WERI-Rb-1 (cell line): ENCODE measurements at places on chromosomes 16 and 17.
A peak's percentile ranks its signal among the peaks of the same experiment; 100 is the strongest.

- no peak for DNase-seq
These were observed 388.5 kb downstream of the SEC14L1 start for GRCh38 chr17:77529328-77529650.

GRCh38 chr17:41871789-41872188 is 6.6 kb upstream of the KLHL11 start:
- DNase-seq = no peak

DNA sequence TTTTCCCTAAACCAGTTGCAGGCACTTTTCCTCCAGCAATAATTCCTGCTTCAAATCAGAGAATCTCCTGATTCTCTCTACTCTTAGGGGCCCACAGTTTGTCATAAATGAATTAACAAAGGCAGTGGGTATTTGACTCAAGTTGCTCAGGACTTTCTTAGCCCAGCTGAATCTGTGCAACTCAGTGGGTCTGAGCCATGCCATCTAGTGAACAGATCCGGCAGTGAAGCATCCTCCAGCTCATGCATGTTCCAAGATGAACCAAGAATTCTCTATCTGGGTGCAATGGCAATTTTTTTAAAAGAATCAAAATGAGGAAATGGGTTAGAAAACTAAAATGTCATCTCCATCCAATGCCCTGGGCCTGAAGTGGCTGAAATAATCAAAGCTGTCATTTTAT is 575.2 kb upstream of the CDH11 start:
- DNase-seq = no peak

- DNase-seq = no peak
These were observed 97.4 kb upstream of the C17orf78 start for GRCh38 chr17:37278247-37278894.

- no peak for DNase-seq
These were observed 154.6 kb downstream of the COPRS start for GRCh38 chr17:31704483-31704882.

DNA sequence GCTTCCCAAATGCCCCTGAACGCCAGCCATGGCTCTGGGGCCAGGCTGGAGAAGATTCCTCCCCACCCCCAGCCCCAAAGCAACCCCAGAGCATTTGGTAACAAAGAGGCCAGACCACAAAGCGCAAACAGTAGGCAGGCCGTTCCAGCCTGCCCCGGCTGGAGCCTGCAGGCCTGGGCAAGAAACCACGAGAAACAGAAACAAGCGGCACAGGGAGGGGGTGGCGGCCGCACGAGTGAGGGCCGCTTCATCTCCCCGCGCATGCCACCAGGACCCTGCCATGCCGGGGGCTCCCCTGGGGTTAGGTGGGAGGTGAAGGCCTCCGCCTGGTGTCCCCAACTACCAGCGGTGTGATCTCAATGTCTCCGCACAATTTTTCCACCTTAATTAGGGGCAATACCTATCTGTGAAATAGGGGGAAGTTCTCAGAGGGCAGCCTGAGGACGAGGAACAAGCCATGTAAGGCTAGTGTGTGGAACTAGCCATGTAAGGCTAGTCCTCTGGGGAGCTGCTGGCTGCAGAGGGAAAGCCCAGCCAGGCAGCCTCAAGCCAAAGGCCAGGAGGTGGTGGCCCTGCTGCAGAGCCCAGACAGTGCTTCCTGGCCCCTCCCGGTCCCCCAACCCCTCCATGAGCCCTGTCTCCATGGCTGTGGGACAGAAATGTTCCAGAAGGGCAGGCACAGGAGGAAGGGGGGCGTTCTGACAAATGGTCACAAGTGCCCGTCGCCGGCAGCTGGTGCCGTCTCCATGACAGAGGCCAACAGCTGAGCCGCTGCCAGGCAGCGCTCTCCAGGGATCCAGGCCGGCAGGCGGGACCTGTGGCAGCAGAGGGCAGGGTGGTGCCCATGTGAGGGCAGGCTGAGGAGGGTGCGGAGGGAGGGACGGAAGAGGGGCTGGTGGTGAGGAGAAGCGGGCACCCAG is 14.5 kb upstream of the MTSS2 start:
- DNase-seq = no peak

DNA sequence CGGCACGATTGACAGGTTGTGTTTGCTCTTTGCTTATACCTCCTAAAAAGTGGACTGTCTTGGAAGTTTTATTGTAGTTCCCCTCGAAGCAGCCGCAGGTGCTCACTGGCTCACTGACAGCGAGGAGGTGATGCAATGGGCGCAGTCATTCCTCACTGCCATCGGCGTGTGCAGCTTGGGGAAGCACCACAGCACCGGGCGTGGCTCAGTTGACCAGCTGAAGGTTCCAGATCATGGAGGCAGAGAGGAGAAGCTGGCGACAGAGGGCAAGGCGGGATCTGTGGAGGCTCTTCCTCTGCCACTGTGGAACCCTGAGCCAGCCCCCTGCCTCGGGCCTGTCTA is 72.1 kb upstream of the TNRC6C start:
- no peak for DNase-seq

GRCh38 chr17:72460711-72461110 is 339.9 kb downstream of the SOX9 start:
- DNase-seq = no peak

DNA sequence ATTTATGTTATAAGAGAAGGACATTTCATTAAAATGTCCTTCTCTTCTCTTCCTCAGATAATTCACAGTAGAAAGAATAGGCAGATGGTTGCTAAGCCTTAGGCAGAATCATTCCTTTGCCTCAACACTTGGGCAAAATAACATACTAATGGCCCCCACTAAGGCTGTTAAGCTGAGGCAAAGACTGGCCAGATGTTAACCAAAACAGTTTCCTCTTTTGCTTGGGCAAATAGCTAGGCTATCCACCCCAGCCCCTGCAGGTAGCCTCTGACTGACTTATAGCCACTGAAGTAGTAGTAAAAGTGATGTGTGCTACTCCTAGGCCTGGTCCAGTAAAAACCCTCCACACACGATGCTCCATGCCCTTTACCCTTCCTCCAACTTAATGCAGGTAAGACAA is 55.2 kb downstream of the SPAG9 start:
- DNase-seq = no peak

DNA sequence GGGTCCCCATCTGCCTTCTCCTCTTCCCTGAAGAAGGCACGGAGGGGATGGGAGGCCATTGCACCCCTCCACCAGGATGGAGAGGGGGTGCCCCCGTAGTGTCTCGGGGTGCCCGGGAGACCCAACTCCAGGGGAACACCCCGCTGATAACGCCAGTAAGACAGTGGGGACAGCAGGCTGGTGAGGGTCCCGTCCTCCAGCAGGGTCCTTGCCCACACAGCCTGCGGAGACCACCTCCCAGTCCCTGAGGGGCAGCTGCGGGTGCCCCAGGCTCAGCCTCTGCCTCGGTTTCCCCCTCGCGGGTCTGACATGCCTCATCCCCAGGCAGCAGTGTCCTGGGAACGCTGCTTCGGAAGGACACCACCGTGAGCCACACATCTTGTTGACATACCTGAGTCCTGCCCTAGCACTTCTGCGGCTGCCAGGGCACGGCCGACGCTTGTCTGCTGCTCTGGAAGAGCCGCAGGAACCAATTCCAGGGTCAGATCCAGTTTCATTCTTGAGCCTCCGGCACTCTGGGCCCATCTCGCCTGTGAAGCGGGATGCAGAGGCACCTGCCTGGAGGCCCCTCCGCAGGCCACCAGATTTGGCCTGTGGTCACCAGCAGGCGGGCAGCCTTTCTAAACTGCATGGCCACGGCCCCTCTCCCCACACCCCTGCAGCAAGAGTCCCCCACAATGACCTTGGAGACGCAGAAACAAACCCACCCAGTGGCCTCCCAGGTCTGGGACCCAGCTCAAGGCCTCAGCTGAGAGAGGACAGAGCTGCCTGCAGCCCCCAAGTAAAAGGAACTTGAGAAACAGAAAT is 39.9 kb upstream of the ZC3H18 start:
- no peak for DNase-seq

DNA sequence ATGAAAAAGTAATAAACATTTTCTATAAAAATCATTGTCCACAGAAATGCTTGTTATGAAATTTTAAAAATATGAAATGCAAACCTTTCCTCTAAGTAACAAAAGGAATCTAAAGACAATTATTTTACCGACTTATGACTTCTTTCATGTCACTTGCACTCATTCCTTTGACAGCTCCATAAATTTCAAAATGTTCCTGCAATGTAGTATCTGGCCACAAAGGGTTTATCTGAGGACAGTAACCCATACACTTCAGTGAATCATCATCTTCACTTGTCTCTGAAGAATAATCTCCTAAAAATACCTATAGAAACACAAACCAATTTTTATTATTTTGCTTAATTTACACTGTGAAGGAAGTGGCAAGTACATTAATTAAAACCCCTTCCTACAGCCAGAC is 25.6 kb upstream of the ABCA10 start:
- DNase-seq = no peak

DNA sequence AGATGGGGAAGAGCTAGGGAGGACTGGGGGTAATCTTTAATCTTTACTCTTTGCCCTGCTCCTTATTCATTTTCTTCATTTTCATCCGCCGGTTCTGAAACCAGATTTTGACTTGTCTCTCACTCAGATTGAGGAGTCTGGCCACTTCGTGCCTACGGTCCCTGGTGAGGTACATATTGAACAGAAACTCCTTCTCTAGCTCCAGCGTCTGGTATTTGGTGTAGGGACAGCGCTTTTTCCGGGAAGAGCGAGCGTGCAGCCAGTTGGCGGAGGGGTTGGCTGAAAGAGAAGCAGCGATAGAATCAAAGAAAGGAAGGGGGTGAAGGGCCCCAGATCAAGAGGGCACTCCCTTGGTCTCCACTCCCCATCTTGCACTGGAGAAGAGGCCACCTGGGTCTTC is 3.3 kb downstream of the HOXB9 start:
- no peak for DNase-seq

DNA sequence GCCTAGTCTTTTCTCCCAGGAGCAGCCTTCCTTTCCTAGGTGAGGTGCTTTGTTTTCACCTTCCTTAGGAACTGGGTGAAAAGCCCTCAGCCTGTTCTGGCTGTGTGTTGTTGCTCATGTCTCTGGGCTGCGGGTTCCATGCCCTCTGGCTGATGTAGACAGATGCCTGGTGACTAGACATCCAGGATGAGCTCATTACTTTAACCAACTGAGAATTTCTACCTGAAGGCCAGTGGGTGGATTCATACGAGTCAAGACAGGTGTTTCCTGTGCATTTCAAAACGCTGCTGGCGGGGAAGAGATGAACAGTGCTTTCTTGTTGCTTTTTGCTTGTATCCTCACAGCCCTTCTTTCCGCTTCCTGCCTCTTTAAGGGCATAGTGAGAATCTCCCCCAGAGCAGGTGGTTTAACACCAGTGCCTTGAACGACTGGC is 22.3 kb downstream of the SAP30BP start:
- no peak for DNase-seq

DNA sequence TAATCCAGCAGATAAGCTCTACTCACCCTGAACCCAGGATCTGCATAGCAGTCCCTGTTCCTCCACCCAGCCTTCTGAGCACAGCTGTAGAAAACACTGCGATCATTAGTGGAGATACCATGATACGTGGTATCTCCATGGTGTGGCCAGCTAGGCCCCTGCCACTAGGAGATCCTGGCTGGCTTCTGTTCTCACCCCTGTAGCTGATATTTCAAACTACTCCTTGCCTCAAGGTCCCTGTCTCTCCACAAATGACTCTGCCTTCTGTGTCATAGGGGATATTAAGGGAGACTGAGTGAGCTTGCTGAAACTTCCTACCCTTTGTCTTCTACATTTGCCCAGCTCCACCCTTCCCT is 44.3 kb downstream of the ERN1 start:
- DNase-seq = no peak

DNA sequence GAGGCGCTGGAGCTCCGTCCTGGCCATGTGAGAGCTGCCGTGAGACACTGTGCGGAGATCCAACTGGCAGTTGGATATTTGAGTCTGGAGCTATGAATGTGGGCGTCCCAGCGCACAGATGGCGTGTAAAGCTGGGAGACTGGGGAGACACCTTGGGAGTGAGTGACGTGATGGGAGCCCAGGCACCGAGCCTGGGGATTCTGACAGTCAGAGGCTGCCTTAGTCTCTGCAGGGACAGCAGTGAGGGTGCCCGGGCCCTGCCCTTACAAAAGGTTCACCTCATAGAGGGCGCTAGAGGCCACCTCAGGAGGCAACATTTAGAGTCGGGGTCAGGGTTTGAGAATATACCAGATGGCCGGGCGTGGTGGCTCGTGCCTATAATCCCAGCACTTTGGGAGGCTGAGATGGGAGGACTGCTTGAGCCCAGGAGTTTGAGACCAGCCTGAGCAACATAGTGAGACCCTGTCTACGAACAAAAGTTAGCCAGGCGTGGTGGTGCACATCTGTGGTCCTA is 194.1 kb upstream of the GSE1 start:
- peak; percentile 77 for DNase-seq

GRCh38 chr16:15714393-15715172 is 64.5 kb downstream of the NDE1 start:
- DNase-seq = no peak

GRCh38 chr16:21600031-21600773 is 825 bp downstream of the METTL9 start:
- no peak for DNase-seq

DNA sequence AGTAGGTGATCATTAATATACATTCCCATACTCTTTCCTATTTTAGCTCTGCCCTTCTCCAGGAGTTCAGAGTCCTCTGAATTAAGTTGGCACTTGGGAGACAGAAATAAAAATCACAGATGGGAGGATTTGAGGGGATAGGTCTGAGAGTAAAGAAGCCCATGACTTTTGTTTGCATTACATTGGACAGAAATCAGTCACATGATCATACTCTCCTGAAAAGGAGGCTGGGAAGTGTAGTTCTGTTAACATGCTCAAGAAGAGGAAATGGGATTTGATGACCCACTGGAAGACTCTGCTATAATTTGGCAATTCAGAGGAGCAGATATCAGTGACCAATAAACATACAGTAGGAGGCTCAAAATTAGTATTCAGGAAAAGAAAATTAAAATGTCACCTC is 674.9 kb upstream of the C16orf82 start:
- DNase-seq = no peak

- DNase-seq = no peak
These were observed 7.3 kb upstream of the IL34 start for GRCh38 chr16:70638814-70639792.

- DNase-seq = peak; percentile 9
These were observed 215.4 kb downstream of the SEC14L1 start for GRCh38 chr17:77356109-77356689.

DNA sequence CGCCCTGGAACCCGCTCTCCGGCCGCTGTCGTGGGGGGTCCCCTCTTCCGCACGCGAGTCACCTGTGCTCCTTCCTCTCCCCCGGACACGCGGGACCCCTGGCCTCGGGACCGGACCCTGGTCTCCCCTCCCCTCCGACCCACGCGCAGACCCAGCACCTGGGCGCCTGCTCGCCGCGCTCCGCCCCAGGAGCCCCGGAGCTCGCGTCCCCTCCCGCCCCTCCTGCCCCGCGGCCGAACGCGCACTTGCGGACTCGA is 762 bp downstream of the RAB40B start:
- DNase-seq = no peak

- DNase-seq = no peak
These were observed 4.3 kb downstream of the OSGIN1 start for GRCh38 chr16:83957296-83957855.
